Cortex of kidney (tissue), 1 donor: ENCODE measurements at places on chromosomes 11 and 22.

DNA sequence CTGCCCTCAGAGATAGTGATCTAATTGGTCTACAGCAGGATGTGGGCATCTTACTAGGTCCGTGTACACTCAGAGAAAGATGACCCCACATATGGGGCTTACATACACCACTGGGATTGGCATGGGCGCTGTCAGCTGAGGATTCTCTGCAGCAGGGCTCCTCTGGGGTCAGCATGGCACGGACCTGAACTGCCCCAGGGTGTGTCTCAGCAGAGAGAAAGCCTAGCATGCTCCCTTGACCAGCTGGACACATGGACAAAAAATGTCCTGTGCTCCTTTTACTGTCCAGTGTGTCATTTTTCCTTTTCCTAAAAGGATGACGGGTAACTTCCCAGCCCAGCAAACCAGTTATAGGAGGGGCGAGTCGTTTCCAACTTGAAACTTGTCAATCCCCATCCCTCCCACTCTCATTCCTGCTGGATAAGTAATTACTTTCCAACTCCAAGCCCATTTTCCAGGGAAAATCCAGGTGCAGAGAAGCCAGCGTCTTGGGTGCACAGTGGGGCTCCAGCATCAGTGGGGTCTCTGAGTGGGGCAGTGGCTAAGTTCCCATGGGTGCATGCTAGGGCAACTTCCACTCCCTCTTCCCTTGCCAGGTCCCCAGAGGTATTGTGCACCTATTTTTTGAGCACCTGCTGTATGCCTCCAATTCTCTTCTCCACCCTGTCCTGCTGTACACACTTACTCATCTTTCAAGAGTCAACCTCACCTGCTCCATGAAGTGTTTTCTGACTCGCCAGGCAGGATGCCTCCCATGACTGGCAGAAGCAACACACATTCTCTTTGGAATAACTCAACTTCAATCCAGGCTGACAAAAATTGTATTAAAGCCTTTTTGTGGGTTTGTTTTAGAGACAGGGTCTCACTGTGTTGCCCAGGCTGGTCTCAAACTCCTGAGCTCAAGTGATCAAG is 5.0 kb downstream of the VSTM5 start:
- DNase-seq: no peak

- no peak for DNase-seq
Observed at GRCh38 chr11:69309631-69310280, 15.8 kb downstream of the MYEOV start.

GRCh38 chr11:65420979-65421793 is 1.4 kb upstream of the NEAT1 start:
- no peak for DNase-seq

GRCh38 chr22:43338766-43339345 is 4.3 kb downstream of the SCUBE1 start:
- DNase-seq: no peak

DNA sequence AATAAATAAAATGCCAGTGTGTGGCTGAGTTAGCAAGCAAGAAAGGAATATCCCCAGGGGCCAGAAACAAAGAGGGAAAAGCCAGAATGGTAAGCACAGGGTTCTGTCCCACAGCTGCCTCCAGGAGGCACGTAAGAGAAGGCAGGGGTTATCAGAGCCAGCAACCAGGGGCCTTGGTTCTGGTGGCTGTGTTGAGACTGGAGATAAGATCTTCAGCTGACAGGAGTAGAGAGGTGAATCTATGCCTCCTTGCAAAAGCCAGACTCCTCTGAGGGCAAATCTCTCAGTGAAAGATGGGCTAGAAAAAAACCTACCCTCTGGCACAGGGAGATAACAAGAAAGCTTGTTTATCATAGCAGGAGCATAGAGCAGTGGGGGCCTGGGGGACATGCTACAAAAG is 29.8 kb upstream of the NFAM1 start:
- no peak for DNase-seq

DNA sequence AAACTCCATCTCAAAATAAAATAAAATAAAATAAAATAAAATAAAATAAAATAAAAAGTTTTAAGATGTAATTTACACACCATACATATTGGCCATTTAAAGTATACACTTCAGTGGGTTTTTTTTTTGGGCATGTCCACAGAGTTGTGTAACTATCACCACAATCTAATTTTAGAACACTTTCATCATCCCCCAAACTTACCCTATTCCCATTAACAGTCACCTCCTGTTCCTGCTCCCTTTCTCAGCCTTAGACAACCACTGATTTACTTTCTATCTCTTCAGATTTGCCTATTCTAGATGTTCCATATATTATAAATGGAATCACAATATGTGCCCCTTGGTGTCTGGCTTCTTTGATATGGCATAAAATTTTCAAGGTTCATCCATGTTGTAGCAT is 4.6 kb upstream of the ACER3 start:
- DNase-seq: no peak

DNA sequence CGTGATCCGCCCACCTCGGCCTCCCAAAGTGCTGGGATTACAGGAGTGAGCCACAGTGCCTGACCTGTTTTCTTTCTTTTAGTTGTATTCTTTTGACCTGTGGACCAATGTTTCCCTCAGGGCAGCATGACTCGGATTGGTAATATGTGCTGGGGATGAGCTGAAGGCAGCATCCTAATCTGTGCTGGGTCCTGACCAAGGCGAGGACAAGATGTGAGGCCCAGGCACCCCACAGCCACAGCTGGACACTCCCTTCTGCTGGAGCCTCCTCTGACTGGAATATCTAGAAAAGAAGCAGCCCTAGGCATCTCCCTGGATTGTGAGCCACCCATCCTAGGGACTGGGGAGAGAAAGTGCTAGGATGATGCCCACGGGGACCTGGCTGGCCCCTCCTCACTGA is 105.4 kb downstream of the PDE2A start:
- no peak for DNase-seq

DNA sequence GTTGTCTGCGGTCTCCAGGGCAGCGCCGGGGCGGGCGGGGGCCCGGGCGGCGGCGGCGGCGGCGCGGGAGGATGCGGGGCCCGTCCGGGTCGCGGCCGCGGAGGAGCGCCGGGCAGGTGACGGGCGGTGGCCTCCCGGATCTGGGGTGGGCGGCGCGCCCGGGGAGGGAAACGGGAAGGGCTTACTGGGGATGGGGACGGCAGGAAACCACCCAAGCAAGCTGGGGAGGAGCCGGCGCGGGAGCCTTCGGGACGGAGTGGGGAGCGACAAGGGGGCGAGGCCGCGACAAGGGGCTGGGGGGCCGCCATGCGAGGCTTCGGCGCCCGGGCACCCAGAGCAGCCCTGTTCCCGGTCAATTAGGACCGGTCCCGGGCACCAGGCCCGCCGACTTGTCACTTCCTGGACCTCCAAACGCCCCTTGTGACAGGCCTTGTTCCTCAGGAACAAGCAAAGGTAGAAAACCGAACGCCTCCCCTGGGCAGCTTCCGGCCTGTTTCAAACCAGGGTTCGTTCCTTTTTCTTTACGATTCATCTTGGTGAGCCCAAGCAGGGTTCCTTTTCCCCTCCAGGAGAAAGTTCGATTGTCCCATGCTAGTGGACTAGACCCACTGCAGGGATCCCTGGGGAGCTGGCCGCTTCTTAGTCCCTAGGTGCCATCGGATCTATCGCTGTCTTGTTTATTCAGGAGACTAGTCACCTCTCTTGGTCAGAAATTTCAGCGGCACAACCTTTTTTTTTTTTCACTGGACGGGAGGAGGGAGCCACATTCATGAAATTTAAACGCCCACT is 492 bp downstream of the JHY start:
- DNase-seq: no peak

- DNase-seq: no peak
Observed at GRCh38 chr11:106468086-106468485, 390.6 kb downstream of the AASDHPPT start.

DNA sequence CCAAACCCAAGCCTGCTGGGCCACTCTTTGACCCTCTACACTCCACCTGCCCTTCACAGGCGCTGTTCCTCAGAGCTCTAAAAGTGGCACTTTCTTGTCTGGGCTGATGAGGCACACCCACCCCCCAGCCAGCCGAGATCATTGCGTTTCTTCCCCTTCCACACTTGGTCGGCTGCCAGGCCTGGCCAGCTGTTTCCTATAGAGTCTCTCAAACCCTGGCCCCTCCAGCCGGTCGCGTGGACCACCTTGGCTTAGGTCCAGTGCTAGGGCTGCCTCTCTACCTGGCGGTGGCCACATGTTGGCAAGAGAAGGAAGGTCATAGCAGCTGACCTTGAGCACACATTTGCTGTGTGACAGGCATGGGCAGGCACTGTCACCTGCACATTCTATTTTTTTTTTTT is 60.6 kb downstream of the PPP6R2 start:
- DNase-seq: no peak

GRCh38 chr11:128893578-128894285 is 2.6 kb downstream of the KCNJ5 start:
- DNase-seq: no peak

GRCh38 chr11:33515347-33515746 is 185.3 kb downstream of the C11orf91 start:
- DNase-seq: no peak

- no peak for DNase-seq
Observed at GRCh38 chr22:29817724-29818123, 20.4 kb downstream of the ASCC2 start.

DNA sequence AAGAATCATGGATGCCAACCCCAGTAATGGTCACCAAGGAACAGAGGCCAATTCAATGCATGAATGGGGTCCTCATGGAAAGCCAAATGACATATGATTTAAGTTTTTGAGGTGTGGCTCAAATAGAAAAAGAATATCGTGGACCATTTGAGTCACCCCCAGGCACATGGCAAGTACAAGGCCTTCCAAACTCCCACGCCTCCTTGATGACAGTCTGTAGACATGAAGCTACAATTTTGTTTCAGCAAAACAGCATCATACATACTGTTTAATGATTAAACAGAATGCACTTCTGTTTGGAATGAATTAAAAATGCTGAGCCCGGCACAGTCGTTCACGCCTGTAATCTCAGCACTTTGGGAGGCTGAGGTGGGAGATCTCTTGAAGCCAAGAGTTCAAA is 7.4 kb downstream of the FADD start:
- no peak for DNase-seq

GRCh38 chr11:81197396-81197795 is 1536.3 kb downstream of the FAM181B start:
- no peak for DNase-seq

DNA sequence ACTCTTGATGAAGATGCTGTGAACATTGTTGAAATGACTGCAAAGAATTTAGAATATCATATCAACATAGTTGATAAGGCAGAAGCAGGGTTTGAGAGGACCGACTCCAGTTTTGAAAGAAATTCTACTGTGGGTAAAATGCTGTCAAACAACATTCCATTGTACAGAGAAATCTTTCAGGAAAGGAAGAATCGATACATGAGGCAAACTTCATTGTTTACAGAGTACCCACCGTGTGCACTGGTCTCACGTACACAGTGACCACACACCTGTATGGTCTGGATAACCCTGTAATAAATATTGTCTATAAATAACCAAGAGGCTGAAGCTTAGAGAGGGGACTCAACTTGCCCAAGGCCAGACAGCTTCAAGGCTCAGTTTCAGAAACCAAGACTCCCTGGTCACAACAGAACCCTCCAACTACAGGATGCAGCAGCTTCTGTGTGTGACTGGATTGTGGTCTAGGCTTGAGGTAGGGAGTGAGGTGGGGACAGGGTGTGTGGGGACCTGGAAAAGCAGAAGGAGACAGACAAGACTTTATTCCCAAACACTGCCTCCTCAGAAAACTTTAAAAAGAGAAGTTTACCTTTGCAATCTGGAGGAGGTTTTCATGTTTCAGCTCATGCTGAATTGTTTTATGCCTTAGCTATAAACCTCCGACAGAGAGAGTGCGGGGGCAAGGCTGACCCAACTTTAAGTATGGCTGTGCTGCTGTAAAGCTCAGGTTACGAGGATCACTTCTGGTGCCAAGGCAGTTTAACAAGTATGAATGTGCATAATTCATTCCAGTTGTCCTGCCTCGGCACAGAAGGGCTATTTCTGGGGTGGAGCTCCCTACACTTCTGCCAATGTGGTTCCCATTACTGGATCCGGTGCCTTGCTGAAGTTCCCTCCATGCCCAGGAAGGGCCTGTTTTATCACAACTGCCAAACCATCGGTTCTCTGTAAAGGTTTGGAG is 372.6 kb upstream of the NARS2 start:
- no peak for DNase-seq

- no peak for DNase-seq
Observed at GRCh38 chr11:14118072-14118471, 155.5 kb downstream of the SPON1 start.

- no peak for DNase-seq
Observed at GRCh38 chr22:23073526-23074229, 3.4 kb downstream of the GNAZ start.

DNA sequence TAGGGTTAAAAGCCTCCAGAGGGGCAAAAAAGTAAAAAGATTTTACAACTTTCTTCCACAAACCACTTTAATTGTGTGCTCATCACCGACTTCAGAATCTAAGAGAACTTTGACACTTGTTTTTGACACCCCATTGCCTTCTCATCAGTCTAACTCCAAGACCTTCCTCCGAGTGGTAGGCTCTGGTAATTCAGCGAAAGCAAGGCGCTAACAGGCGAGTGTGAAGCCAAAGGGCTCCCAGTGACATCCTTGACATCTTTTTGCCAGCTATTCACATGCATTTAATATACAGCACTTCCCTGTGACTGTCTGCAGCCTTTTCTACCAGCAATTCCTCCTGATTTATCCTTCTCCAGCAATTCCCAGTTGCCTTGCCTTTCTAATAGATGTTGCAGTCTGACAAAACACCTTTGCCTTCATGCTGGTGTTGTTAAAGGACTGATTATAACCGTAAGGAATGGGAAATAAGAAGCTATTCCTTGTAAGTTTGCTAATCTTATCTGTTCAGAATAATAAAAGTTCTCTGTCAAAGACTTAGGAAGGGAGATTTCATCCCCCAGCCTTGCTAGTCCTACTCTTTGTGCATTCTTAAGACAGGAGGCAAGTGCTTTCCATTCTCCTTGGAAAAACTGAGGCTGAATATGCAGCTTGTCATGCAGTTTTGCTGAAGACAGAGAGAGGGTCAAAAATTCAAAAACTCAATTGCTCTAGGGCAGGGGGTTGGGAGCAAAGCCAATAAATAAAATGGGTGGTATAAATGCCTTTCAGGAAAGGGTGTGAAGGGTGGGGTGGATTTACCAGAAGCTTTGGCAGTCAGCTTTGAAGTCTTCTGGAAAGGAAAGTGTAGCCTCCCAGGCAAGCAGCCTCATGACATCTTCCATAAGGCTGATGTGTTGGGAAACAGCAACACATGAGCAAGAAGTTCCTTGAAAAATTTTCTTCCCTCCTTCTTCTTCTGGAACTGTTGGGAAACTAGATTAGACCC is 39.1 kb downstream of the SNX19 start:
- no peak for DNase-seq

DNA sequence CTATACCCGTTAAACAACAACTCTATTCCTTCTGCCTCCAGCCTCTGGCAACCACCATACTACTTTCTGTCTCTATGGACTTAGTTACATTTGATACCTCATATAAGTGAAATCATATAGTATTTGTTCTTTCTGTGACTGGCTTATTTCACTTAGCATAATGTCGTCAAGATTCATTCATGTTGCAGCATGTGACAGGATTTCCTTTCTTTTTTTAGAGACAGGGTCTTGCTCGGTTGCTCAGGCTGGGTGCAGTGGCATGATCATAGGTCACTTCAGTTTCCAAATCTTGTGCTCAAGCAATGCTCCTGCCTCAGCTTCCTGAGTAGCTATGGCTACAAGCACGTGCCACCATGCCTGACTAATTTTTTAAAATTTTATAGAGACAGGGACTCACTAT is 29.4 kb upstream of the SORL1 start:
- DNase-seq: no peak

GRCh38 chr11:44557464-44557863 is 8.0 kb upstream of the CD82 start:
- DNase-seq: no peak

GRCh38 chr22:27443306-27443705 is 358.2 kb downstream of the MN1 start:
- DNase-seq: no peak

GRCh38 chr22:48380016-48380665 is 1447.5 kb downstream of the BRD1 start:
- no peak for DNase-seq
